Activated naive CD8-positive, alpha-beta T cell treated with anti-CD3 and anti-CD28 coated beads for 36 hours (primary cell): ENCODE measurements at places on chromosomes 3 and 15. TPM values are rescaled to one million over a fixed set of nuclear protein-coding genes. Genes with fewer than 3 reads are reported as not detected.

- no peak for DNase-seq
Measured at GRCh38 chr3:119636891-119637611, 23.3 kb downstream of the POPDC2 start.

The LRRN1 gene
- total RNA-seq: 3.3 TPM

- DNase-seq: no peak
Measured at GRCh38 chr3:126026277-126026751, 57.3 kb downstream of the ROPN1B start.

GRCh38 chr15:82709421-82710207, at the start of gene AP3B2:
AP3B2 (minus strand) TSS chr15:82709875; CDS start chr15:82709706, 169 bp downstream.
- peak; percentile 82 for DNase-seq

- no peak for DNase-seq
Measured at GRCh38 chr3:132654721-132655120, 4.9 kb downstream of the ACAD11 start.

DNA sequence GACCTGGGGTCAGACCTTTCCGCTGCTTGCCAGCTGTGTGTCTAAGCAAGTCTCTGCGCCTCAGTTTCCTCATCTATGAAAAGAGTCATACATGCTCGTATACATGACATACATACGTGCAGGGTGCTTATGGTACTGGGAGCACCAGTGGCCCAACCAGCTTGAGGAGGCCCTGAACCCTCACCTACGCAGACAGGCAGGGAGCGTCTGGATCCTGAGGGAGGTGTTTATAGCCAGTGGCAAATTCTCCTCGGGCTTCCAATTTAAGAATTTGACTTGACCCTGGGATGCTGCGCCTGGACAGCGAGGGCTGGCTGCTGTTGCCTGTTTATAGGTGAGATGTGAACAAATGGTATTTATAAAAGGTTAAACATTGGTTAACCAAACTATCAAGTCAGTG, 17.7 kb upstream of the FGD5 start:
- no peak for DNase-seq
